Daoy (cell line): ENCODE measurements at places on chromosomes 2 and 18. TPM values are rescaled to one million over a fixed set of nuclear protein-coding genes. Genes with fewer than 3 reads are reported as not detected.

DNA sequence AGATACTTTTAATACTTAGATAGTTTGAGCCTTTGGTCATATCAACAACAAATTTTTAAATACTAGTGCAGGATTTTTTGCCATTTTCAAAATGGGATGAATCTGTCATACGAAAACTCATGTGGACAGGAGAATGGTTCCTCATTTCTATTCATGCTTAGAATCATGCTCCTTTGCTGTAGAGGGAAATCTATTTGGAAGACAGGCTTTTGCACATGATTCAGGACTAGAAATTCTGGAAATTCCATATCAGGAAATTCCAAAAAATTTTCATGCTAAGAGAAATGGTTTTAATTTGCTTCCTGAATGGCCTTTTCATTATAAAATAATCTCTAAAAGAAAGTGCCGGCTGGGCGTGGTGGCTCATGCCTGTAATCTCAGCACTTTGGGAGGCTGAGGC is 39.3 kb downstream of the MOGAT1 start:
- DNase-seq, result no peak

The PCARE gene
- total RNA-seq, result not detected in 2 replicates

DNA sequence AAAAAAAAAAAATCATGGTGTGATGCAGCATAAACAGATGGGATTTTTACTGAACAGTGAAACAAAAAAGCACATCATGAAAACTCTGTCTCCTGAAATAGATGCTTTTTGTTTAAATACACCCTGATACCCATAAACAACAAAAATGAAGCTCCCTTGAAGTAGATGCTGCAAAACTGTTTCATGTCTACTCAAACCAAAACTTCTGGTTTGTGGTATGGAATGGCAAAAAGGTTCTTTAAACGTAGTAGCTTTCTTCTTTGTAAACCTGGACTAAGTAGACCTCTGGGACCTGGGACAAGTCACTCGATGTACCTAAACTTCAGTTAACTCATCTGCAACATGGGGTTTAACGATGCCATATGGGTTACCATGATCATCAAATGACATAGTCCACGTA is 64.4 kb upstream of the RAPH1 start:
- DNase-seq, result no peak

The RAB17 gene
- total RNA-seq, result 0.40 and 2.3 TPM in 2 replicates

The TUBA3D gene
- not detected in 2 replicates for total RNA-seq

The FKBP7 gene
- total RNA-seq, result 29.0 and 43.0 TPM in 2 replicates

GRCh38 chr18:50847192-50847591 is 27.4 kb upstream of the MRO start:
- DNase-seq, result peak; percentile 64

The PMAIP1 gene
- 47.8 and 57.9 TPM in 2 replicates for total RNA-seq

The VSNL1 gene
- 0.09 and 2.1 TPM in 2 replicates for total RNA-seq

The MOGAT1 gene
- not detected in 2 replicates for total RNA-seq

The CD207 gene
- not detected in 2 replicates for total RNA-seq

GRCh38 chr2:227378371-227378782 is 729 bp downstream of the TM4SF20 start:
- DNase-seq, result no peak

DNA sequence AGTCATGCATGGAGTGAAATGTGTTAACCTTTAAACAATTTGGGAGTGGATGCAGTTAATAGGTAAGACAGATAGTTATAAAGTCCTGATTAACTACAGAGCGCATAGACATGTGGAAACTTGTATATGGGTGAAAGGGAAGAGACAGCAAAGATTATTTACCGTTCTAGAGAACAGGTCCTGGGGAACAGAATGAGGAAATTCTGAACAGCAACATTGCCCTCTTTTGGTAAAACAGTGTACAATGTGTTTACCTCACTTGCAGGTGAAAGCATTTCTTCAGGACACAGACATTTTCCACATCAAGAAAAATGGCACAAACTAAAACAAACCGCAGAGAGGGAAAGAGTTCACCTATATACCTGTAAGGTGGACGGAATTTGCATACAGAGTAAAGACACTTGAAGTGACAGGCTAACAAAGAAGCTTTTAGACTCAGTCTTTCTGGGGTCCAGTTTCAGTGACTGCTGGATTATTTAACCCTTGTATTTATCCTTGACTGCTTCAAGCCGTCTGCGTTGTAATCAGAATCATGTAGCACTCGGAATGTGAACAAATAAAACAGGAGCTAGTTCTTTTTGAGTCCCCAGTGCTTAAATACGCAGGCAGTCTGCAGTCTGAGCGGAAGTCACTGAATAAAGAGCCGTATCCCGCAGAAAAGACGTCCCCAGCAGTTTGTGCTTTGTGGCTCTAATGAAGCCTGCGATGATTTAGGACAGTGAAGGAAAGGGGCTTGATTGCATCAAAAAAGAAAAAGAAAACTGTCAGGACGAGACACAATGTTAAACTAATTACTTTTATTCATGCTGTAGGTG is 364.8 kb upstream of the GALNT5 start:
- no peak for DNase-seq

DNA sequence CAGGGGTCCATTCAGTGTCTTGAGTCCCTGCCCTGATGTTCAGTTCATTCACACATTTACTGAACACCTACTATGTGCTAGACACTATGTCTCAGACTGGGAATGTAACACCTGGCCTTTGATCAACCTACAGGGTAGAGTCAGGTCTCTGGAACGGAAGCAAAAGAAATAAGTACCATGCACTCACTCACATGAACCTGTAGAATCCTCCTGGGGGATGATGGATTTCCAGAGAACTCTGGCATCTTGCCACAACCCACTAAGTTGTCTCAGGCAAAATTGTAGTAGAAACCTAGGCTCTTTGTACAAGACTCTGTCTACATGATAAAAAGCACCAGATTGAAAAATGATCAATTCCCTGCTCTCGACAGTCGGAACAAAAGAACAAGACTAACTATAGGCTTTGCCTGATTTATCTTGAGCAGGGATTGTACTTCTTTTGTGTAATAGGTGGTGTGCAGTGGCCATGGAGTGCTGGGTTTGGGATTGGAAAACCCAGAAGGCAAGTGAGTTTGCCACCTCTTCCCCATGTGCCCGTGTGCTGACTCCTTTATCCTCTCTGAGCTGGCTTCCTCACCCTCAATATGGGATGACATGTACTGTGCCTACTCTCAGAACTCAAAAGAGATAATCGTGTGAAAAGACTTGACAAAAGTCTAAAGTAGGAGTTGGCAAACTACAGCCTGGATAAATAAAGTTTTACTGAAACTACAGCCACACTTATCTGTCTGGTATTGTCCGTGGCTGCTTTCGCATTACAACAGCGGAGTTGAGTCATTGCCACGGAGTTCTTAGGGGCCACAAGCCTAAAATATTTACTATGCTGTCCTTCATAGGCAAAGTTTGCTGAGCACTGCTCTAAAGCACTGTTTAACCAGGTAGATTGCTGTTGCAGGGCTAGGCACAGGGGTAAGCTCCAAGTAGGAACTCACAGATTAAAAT is 4.4 kb downstream of the CAPN14 start:
- DNase-seq, result no peak

DNA sequence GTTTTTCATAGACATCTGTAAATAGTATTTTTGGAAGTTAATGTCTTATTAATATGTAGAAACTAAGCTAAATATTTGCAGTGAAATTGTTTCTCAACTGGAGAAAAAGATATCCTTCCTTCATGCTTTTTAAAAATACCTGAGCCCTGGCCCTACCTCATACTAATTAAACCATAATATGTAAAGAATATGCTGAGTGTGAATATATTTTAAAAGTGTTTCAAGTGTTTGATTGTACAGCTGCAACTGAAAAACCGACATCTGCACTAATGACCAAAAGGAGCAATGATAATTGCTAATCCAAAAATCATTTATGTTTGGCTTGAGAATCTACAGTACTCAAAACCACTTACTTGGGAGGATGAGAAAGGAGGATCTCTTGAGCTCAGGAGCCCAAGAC is 156.7 kb downstream of the MBD5 start:
- DNase-seq, result no peak

DNA sequence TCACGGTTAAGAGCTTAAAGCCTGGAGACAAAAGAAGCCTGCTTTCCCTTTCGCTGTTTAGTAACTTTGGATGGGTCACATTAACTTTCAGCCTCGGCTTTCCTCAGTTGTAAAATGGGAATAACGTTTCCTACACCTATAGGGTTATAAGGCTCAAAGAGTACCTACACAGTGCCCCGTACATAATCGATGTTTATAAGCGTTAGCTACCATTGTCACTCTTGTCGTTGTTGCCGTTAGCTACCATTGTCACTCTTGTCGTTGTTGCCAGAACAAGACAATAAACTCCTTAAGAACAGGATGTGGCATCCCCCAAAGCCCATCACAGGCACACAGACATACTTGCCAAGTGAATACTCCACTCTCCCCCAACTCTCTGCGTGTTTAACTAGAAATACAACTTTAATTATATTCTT is 901 bp upstream of the MFSD6 start:
- peak; percentile 8 for DNase-seq

- DNase-seq, result peak; percentile 21
These were observed 117.6 kb upstream of the KLF7 start for GRCh38 chr2:207283356-207283755.

The IL1B gene
- 12.4 and 13.5 TPM in 2 replicates for total RNA-seq

DNA sequence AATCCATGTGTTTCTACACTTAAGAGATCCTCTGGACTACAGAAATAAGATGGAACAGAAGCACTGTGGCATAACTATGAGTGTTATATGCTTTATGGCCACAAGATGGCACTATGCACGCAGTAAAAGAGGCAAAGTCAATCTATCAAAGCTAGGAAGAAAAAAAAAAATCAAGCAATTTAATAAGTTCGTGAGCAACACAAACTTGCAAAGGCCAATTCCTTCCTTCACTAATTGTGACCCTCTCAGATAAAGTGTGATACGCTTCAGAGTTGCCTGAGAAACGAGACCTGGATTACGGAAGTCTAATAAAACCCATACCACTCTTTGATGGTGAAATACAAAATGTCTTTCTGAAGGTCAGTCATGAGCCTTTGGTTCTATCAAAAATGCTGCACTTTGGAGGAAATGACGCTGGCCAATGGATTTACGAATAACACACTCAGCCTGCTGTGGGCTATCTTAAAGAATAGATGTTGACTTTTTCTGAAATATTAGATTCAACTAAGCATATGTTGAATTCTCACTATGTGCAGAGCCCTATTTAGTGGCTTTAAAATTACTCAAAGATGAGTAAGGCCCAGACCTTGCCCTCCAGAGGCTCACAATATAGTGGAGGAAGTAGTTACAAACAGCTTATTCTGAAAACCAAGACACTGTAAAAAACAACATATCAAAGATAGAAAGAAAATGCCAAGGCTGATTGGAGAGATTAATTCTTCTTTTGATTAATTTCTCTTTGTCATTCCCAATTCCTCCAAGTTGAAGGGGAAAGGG is 35.5 kb upstream of the TTR start:
- peak; percentile 48 for DNase-seq

The MRO gene
- total RNA-seq, result not detected in 2 replicates

GRCh38 chr2:195561116-195561921 is 95.7 kb upstream of the SLC39A10 start:
- peak; percentile 58 for DNase-seq

DNA sequence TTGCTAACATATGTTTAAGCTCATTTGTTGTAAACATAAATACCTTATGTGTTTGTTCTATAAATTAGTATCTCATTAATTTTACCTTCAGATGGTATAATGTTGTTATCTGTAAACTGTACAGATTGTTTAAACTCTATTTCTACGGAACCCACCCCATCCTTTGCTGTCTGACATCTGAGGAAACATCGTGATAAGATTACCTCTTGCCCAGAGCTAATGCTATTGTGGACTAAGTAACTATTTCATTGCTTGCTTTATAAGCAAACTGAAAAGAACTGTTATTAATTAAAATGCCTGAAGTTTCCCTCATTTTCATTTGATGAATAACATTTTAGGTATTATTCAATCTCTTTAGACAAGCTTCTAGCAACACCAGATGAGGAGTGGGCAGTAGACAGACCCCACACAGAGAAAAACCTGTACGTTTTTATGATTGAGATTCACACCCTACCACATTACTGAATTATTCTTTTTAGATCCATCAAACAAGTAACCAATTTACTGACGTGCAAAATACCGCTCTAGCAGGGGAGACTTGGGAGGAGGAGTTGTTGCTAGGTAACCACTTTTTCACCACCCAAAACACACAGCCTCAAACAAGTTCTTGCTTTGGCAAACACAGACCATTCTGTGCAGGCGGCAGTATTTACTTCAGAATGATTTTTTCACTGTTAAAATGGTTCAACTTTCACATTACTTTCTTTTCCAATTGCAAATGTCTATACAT is 1.9 kb upstream of the SYT4 start:
- no peak for DNase-seq

The SPP2 gene
- total RNA-seq, result not detected in 2 replicates

The HSBP1L1 gene
- total RNA-seq, result 0.18 and 0.69 TPM in 2 replicates

- peak; percentile 53 for DNase-seq
These were observed 156.5 kb downstream of the MYO5B start for GRCh38 chr18:50038448-50038847.

The COL3A1 gene
- 9.3 and 12.6 TPM in 2 replicates for total RNA-seq

- DNase-seq, result peak; percentile 52
These were observed 579 bp downstream of the LOXL3 start for GRCh38 chr2:74552914-74553811.

- no peak for DNase-seq
These were observed 95.9 kb downstream of the NCOA1 start for GRCh38 chr2:24586955-24587354.

DNA sequence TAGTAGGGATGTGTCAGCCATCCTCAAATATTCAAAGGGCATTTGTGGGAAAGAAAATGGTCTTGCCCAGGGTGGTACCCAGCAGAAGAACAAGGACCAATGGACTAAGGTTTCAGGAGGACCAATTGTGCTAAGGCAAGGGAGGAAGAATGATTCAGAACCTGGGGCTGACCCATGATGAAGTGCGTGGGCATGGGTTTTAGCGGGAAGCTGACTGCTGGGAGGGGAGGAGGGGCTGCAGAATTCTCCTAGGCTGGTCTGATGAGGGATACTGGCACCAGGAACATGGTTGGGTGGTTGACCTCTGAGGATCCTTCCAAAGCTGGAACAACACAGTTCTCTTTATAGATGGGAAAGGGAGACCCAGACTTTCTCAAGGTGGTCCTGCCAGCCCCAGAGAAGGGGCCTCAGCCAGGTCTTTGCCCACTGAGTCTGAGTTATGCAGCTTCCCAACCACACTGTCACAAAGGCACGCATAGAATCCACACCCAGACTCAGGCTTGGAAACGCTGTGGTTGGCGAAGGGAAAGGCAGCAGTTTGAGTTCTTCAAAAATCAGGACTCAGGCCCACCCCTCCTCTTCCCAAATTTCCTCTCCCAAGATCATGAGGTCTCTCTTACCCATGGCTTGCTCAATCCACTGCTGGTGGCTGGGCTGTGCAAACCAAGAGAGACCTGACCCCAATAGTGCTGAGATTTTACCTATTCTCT is 37.3 kb downstream of the MARCO start:
- DNase-seq, result no peak

- DNase-seq, result no peak
These were observed 281.1 kb downstream of the GALR1 start for GRCh38 chr18:77530732-77531131.

The FLACC1 gene
- total RNA-seq, result not detected in 2 replicates

- DNase-seq, result no peak
These were observed 203.0 kb upstream of the PXDN start for GRCh38 chr2:1947316-1947715.

GRCh38 chr2:224401641-224402342 is at the start of gene FAM124B:
TSS of gene FAM124B (minus strand) at chr2:224402107. CDS start at chr2:224401768, 339 bp downstream.
- DNase-seq, result peak; percentile 56
